ENCODE measurements at places on chromosomes 2 and 18.

DNA sequence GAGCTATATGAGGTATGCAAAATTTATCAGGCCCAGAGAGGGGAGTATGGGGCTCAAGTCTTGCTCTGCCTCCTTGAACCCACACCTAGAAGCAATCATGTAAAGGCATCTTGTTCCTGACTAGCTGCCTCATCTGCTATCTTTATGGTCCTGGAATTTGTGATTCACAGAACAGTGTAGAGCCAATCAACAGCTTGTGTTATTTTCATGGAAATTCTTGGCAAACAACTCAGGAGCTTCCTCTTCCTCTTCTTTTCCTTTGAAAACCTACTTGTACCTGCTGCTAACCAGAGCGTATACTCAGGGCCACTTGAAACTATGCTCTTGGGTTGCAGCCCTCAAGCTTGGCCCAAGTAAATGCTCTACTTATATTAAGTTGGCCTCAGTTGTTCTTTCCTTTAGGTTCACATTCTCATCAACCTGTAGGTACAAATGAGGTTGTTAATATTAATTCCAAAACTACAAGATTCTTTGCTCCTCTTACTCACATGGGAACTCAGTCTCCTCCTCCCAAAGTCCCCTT is 3.5 kb upstream of the NOSTRIN start:
- no peak for DNase-seq

- no peak for DNase-seq
Measured at GRCh38 chr2:178074123-178075005, 1.8 kb upstream of the PDE11A start.

GRCh38 chr18:63259567-63260379 is 59.8 kb downstream of the BCL2 start:
- DNase-seq: no peak

DNA sequence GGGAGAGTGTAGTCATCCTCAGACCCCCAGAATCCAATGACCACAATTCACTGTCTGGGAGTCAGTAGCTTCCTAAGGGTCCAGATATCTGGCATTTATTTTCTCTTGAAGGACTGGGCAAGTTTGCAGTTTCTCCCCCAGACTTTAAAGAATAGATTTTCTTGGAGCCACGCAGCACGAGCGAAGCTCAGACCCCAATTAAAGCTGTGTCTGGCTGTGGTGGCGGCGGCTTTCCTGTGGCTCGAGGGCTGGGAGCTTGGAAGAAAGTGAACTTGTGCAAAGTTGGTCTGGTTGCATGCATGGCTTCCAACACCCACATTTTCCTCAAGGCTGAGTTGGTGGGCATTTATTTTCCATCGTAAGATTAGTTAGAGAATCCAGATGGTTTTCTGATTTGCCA is 105.0 kb downstream of the ACKR3 start:
- no peak for DNase-seq

GRCh38 chr2:207165121-207166038 is at the start of gene KLF7:
Gene KLF7 (minus strand): TSS chr2:207165948. CDS start chr2:207165568, 380 bp downstream.
- peak; percentile 72 for DNase-seq

GRCh38 chr2:211085056-211085680 is 528.8 kb downstream of the CPS1 start:
- no peak for DNase-seq

DNA sequence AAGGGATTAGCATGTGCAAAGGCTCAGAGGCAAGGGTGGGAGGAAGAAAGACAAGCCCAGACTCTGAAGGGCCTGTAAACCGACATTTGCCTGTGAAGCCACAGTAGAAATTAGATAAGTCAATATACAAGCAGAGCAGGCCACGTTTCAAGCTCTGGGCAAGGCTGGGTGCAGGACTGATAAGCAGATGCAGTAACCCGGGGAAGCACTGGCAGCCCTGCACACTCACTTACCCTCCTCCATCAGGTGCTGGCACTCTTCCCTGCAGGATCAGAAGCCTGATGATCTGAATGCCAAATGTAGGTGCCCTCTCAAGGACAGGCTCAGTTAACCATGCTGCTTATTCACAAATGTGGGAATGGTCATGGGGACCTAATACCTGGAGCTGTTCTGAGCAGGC is 46.3 kb upstream of the RAB12 start:
- DNase-seq: no peak

- DNase-seq: peak; percentile 12
Measured at GRCh38 chr2:166784296-166784946, 103.9 kb upstream of the XIRP2 start.

DNA sequence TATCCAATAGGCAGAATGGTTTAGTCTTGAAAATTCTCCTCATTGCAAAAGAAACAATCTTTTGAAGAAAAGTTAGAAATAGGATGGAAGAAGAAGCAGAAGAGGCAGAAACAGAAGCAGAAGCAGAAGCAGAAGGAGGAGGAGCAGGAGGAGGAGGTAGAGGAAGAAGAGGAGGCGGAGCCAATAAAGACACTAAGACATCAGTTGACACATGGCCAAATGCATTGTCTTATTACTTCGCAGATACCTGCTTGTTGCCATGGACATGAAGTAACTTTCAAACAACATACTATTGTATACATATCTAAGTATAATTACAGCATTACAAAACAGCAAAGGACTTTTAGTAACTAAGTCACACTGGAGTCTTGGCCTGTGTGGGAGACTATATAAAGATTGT is 606.3 kb downstream of the METTL4 start:
- no peak for DNase-seq

DNA sequence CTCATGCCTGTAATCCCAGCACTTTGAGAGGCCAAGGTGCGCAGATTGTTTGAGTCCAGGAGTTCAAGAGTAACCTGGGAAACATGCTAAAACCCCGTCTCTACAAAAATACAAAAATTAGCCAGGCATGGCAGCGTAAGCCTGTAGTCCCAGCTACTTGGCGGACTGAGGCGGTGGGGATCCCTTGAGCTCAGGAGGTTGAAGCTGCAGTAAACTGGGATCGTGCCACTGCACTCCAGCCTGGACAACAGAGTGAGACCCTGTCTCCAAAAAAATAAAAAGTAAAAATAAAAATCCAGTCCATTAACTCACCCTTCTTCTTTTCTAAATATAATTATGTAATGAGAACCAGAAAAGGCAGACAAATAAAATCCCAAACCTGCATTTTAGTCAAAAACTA is 8.2 kb downstream of the BAZ2B start:
- DNase-seq: no peak

GRCh38 chr2:16870491-16871076 is 204.9 kb upstream of the CYRIA start:
- no peak for DNase-seq

DNA sequence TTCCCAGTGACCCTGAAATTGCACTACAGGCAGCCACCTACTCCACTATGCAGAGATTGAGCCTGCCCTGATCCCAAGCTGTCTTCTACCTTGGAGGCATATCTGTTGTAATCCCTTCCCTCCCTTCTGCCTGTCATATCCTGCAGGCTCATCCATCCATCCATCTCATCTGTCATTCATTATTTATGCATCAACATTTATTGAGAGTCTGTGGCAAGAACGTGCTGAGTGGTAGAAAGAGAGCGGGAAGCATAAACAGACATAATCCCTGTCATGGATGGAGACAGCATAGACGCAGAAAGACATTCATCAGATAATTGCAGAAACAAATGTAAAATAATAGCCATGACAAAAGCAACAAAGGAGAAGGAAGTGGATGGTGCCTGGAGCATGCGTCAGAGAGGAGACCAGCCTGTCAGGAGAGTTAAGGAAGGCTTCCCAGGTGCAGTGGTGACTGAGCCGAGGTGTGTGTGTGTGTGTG is 110.7 kb upstream of the STPG4 start:
- DNase-seq: no peak

- no peak for DNase-seq
Measured at GRCh38 chr2:146451972-146452371, 1392.9 kb upstream of the ACVR2A start.

GRCh38 chr18:57728941-57729511 is 74.1 kb downstream of the ATP8B1 start:
- no peak for DNase-seq

DNA sequence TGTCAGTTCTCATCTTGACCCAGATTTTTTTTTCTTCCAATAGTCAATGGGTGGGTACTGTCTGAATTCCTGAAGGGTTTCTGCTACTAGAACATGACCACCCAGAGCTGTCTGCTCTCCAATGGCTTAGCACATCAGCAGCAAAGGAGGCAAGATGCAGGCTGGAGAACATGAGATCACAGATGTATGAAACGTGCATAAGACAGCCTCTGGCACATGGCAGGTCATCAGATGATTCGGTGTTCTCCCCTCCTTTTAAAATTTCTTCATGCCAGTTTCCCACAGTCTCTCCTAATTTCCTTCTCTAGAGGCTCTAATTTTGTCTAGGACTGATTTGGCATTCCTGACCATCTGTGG is 359.3 kb upstream of the TNP1 start:
- no peak for DNase-seq

- DNase-seq: peak; percentile 78
Measured at GRCh38 chr2:1743396-1744150, 742 bp downstream of the PXDN start.

DNA sequence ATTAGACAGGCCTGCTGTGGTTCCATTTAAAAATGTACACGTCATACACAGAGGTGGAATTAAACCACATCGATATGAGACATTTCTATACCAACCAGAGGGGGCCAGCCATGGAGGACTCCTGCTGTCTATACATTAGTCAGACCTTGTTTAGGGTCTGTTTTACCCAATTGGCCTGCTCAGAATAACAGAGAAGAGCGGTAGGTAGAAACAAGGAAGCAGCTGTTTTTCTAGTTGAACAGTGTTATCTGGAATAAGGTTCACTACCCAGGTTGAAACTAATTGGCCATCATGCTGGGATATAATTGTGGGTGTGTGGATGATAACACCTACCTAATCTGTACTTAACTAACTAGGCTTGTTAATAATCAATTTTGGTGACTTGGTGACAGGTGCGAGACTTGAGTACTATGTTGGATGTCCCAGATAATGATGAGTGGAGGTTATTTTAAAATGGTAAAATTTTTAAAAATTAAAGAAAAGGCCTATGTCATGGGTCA is 47.5 kb downstream of the RHBDD1 start:
- DNase-seq: no peak

DNA sequence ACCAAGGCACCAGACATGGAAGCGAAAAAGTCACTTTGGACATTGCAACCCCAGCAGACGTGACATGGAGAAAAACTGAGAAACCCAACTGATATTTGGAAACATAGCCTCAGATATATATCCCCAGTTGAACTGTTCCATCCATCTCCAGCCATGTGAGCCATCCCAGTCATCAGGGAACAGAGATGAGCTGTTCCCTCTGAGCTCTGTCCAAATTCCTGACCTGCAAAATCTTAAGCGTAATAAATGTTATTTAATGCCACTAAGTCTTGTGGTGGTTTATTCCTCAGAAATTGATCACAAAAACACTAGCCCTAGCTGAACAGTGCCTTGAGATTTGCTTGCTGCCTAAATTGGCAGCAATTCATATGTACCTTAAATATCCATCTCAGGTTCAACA is 182.8 kb downstream of the NRP2 start:
- DNase-seq: no peak

GRCh38 chr2:148764815-148765214 is 110.2 kb upstream of the KIF5C start:
- DNase-seq: no peak

GRCh38 chr2:134718817-134719814 is at the start of gene TMEM163:
Gene TMEM163 (minus strand): TSS chr2:134719000.
- DNase-seq: no peak

DNA sequence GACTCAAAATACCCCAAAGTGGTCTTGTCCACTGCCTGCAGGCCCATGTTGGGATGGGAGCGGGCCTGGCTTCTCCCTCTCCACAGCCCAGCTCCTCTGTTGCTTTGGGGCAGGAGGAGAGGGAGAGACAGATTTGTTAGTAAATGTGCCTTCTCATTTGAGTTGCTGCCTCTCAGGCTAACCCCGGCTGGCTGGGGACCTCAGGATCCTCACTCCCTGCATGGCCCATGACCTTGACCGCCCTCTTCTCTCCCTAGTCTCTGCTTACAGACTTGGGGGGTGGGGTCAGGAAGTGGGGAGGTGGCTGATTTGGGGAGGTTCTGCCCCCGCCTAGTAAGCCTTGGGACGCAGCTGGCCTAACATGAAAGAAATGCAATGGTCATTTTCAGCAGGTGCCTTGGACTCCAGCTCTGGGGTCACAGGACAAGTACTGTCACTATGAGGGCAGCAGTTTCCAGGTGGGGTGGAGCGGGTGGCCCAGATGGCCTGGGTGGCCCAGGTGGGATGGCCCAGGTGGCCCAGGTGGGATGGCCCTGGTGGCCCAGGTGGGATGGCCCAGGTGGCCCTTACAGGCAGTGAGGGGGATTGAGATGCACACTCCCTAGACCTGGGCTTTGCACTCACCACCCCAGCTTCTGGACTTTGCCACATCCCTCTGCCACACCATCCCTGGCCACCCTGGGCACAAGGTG is 24.1 kb downstream of the HJURP start:
- DNase-seq: peak; percentile 24

DNA sequence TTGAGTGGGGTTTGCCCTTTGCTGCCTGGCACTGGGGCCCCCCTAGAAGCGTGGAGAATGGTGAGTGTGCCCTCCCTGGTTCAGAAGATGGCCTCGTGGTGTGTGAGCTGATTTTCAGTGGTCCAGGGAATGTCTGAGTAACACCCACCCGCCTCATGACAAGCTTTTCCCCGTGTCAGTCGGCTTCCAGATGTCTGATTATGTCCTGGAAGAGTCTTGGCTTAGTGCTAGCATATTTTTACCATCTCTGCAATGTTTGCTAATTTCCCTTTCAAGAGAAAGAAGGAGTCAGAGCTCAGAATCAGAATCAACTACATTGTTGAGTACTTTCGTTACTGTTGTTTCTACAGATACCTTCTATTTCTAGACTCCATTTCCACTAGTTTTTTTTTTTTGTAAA is 214.7 kb downstream of the SEPTIN10 start:
- DNase-seq: no peak

- DNase-seq: no peak
Measured at GRCh38 chr2:36800381-36800780, 103.9 kb downstream of the VIT start.

- no peak for DNase-seq
Measured at GRCh38 chr2:239292959-239293774, 107.7 kb downstream of the HDAC4 start.
